ENCODE measurements at places on chromosomes 6 and 20.

DNA sequence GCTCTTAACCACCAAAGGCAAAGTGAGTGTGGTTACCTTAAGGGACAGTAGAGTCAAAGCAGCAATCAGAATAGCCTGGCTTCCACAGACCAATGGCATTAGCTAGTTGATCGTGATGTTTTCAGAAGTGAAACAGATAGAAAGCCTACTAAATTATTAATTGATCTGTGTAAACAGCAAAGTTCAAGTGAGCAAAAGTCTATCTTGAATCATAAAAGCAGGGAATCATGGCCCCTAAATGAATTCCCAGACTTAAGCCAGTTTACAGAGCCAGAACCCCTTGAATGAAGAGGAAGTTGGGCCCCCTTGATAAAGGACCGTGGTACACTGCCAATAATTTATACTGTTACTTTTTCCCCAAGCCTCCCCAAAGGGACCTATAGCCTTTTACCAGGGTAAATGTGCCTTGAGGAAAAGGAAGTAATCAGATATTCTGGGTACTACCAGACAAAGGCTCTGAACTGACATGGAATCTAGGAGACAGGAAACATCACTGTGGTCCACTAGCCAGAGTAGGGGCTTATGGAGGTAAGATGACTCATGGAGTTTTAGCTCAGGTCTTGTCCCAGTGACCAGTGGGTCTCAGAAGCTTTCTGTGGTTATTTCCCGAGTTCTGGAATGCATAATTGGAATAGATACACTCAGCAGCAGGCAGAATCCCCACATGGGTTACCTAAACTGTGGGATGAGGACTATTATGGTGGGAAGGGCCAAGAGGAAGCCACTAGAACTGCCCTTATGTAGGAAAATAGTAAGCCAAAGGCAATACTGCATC lies 317.5 kb downstream of the CD83 start:
- DNase-seq: no peak

GRCh38 chr6:53605543-53606235 lies 59.9 kb downstream of the KLHL31 start:
- no peak for DNase-seq

DNA sequence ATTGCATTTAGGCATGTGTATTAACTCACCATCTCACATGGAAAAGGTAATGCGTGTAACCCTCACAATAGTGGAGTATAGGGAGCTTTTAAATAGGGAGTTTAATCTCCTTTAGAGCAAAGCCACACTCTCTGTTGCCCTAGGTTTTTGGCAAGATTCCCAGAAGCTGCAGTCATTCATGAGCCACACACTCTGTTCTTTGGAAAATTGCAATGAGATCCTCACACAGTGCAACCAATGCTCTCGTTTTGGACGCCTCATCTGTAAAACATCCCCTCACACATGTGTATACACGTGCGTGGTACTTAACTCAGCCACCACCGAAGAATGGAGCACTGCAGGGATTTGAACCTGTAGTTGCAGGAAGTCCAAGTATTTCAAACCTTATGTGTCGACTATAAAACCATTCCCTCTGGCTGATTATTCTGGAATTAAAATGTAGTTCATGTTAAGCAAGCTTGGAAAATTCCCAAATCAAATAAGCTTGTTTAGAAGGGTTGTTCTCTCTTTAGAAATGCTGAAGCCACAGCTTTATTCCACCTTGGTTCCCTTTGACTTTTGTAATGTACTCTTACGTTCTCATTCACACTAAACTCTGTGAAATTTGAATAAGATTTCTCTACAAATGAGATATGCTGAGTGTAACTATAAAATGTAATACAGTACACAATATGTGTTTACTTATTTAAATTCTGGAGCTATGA lies 489.8 kb upstream of the MANEA start:
- no peak for DNase-seq

GRCh38 chr6:2881423-2881822 lies 21.7 kb downstream of the SERPINB9 start:
- DNase-seq: no peak

DNA sequence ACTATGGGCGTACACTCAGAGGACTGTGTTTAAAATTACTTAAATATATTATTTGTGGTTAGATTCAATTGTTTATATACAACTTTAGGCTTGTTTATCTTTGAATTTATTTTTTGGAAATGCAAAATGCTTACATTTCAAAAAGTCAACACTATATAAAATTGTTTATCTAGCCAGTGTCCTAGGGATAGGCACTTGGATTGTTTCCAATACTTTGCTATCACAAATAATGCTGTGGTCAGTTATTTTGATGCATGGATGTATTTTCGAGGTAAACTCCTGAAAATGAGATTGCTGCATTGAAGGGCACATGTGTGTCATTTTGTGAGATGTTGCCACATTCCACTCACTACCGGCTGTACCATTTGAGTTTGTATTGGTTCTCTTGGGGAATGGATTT lies 213.9 kb downstream of the SLC24A3 start:
- no peak for DNase-seq

DNA sequence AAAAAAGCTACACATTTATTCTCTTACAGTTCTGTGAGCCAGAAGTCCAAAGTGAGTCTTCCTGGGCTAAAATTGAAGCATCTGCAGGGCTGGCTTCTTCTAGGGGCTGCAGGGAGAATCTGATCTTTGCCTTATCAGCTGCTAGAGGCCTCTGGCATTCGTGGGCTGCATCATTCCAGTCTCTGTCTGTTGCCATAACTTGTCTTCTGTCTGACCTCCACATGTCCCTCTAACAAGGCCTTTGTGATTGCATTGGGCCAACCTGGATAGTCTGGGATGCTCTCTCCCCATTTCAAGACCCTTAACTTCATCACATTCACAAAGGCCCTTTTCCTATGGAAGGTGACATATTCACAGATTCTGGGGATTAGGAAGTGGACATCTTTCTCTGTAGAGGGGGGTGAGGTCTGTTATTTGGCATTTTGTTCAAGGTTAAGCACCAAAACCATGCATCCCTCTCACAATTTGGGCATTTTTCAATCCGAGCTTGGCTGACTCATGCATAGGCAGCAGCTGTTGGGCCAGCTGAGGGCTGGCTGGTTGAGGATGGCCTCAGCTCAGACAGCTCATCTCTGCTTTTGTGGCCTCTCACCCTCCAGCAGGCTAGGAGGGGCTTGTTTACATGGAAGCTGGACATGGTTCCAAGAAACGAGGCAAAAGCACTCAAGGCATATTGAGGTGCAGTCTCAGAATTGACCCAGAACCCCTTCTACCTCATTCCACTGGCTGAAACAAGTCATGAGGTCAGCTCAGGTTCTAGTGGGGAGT lies 116.1 kb upstream of the NXT1 start:
- DNase-seq: no peak

GRCh38 chr6:10248378-10248843 lies 166.5 kb downstream of the TFAP2A start:
- no peak for DNase-seq

DNA sequence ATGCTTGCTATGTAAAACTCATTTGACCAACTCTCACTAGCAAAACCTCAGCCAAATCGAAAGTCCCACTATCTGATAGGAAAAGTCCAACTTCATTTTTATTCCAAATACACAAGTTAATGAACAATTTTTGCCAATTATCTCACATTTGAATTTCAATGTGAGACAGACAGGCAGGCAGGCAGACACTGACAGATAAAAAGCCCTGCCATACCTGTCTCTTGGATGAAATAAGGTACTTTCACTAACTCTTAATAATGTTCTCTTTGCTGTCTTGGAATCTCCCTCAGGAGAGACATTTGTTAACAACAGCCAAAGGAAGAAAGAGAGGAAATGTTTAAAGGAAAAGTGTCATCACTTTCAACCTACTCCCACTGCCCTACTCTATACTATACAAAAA lies 82.0 kb downstream of the RNGTT start:
- DNase-seq: no peak

GRCh38 chr6:110020888-110021287 lies 42.8 kb downstream of the GPR6 start:
- DNase-seq: no peak

- no peak for DNase-seq
Measured at GRCh38 chr20:5096463-5096862, 23.3 kb downstream of the PCNA start.

DNA sequence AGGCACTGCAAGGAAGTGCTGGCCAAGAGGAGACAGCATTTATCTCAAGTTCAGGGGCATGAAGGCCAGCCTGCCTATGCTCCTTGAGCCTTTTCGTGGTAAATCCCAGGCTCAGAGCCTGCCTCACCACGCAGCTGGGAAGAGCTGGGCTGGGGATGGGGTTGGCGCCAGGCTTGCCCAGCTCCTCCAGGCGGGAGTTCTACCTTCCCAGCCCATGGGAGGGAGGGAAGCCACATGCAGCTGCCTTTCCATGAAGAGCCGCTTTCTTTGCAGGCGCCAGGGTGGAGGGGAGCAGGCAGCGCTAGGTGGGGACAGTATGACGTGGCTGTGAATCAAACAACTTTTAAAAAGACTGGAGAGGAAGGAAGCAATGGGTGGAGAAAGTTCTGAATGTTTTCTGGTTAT lies 19.5 kb upstream of the SIRT5 start:
- no peak for DNase-seq

GRCh38 chr6:20931093-20931492 lies 396.8 kb downstream of the CDKAL1 start:
- no peak for DNase-seq

DNA sequence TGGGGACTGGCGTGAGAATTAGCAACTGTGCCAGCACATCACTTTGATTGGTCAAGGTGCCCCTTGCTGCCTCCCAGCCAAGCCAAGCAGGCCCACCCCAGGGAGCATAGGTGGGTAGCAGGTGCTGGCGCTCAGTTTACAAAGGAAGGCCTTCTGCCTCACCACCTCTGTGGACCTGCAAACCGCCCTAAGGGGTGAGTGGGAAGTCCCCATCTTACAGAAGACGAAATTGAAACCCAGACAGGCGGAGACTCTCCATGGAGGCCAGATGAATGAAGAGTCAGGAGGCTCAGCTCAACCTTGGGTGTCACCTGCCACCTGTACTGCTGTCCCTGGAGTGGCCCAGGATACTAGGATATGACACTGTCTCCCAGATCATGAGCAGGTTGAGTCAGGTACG lies 21.5 kb upstream of the MAS1L start:
- DNase-seq: no peak

DNA sequence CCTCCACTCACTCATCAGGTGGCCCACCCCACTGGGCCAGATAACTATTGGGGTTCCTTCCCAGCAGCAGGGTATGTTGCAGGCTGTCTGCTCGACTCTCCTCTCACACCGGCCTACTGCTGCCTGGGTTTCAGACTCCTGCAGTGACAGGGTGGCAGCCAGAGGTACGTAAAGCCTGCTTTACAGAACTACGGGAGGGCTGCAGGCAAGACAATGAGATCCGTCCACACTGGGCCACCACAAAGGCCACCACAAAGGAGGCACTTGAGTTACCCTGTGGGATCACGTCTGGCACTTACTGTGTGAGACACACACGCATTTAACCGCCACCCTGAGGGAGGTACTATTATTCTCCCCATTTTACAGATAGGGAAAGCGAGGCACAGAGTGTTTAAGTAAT lies 78.5 kb downstream of the NFATC2 start:
- no peak for DNase-seq

GRCh38 chr20:8829256-8829655 lies 239.6 kb upstream of the PLCB4 start:
- no peak for DNase-seq

- DNase-seq: no peak
Measured at GRCh38 chr6:35018746-35019145, 122.4 kb downstream of the TCP11 start.

- DNase-seq: no peak
Measured at GRCh38 chr6:17392978-17393891, at the start of gene CAP2. TSS of gene CAP2 (plus strand) at chr6:17393595. CDS start at chr6:17421556, 27,961 bp downstream.

DNA sequence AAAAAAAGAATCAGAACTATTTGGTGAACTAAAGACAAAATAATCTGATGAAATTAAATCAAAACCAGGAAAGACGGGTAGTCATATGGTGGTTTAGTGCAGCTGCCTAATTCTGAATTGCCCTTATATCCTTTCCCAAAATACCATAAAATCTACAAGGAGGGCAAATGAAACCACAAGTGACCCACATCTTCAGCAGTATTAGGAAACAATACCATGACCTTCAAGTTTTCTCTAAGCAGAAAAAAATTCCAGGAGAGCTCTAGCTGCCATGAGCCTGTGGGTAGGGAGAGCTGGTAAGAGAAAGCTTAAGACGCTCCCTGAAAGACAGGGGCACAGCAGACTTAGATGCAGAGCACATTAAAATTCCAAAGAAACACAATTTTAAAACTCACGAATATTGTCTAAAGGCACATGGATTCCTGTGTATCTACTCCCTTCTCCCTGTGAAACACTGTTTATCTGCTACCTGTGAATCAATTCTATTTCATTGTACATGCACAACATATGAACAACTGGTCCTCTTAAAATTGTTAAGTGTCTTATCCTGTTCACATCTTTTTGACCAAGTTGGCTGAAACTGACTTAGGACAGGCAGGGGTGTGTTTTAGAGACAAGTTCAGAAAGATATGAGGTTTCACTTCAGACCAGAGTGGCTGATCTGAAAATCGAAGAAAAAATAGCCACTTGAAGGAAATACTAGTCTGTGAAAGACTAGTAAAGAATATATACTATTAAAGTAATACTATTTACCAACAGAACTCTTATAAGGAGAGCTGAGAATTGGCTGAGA lies 153.6 kb upstream of the SHLD1 start:
- no peak for DNase-seq

DNA sequence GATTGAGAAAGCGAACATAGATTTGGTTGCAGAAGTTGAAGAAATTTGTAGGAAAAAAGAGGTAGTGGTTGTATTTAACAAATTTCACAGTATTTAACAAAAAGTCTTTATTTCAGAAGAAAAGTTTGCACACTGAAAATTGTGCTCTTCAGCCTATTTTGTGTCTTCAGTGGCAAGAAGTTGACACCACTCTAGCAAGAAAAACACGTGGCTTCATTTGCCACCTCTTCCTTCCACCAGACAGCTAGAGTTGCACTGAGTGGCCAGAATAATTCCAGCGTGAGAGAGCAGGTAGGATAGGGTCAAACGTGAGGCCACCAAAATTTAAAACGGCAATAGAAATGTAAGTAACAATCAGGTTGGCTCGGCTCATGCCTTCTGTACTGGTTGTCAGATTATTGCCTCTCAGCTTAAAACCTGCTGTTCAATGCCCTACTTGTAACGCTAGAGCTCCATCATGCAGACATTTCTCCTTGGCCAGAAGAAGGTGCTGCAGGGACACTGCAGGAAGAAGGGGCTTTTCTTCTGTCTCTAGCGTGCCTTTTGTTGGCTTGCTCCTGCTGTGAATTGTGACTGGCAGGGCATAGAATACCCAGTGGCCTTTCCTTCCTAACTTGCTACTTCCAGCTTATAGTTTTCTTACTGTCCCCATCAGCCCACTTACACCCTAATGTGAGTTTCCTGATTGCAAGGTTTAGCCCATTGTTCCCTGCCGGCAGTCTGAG lies 12.1 kb downstream of the TRAPPC3L start:
- DNase-seq: no peak

DNA sequence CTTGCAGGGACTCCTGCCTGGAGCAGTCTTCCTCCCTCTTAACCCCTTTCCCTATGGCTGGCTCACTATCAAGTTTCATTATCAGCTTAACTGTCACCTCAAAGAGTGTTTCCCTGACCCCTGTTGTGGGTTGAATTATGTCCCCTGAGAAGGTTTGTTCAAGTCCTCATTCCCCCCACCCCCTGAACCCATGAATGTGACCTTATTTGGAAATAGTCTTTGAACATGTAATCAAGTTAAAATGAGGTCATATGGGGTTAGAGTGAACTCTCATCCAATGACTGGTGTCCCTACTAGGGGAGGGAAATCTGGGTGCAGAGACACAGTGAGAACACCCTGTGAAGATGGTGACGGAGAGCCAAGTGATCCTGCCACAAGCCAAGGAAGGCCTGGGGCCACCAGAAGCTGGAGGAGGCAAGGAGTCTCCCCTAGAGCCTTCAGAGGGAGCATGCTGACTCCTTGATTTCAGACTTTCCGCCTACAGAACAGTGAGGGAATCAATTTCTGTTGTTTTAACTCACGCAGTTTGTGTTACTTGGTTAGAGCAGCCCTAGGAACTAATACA lies 165.2 kb upstream of the TOP1 start:
- DNase-seq: no peak

Measured in stimulated activated CD4-positive, alpha-beta T cell treated with anti-CD3 and anti-CD28 coated beads, TNF-alpha, amount 100 ng/mL, for 48 hours (primary cell).